Effector memory CD8-positive, alpha-beta T cell (primary cell): ENCODE measurements at places on chromosomes 6 and 20.
A peak's percentile ranks its signal among the peaks of the same experiment; 100 is the strongest.

- H3K4me3 ChIP-seq = no peak overlapping the region
- no peak overlapping the region for H3K27ac ChIP-seq
- peaks cover 20% of the 10 kb centered on the region for H3K27me3 ChIP-seq
- H3K4me1 ChIP-seq = no peaks in the 10 kb centered on the region
- H3K36me3 ChIP-seq = no peaks in the 10 kb centered on the region
These were observed 150.7 kb downstream of the CD24 start for GRCh38 chr6:106823732-106824351.

- peak overlapping the region; percentile 29 for H3K27ac ChIP-seq
- H3K4me1 ChIP-seq = no peaks in the 10 kb centered on the region
- H3K36me3 ChIP-seq = no peaks in the 10 kb centered on the region
- no peak for DNase-seq
These were observed 155.1 kb downstream of the SASH1 start for GRCh38 chr6:148497717-148498116.

- no peak overlapping the region for H3K27ac ChIP-seq
- no peak for DNase-seq
- H3K4me3 ChIP-seq = no peak overlapping the region
- H3K27me3 ChIP-seq = peaks cover 12% of the 10 kb centered on the region
- H3K4me1 ChIP-seq = no peaks in the 10 kb centered on the region
These were observed 52.4 kb downstream of the ELOVL4 start for GRCh38 chr6:79894939-79895338.

GRCh38 chr6:44569931-44570385 lies 182.5 kb downstream of the CDC5L start:
- H3K27me3 ChIP-seq = peaks cover 14% of the 10 kb centered on the region
- no peaks in the 10 kb centered on the region for H3K36me3 ChIP-seq
- no peak for DNase-seq
- H3K4me3 ChIP-seq = no peak overlapping the region

DNA sequence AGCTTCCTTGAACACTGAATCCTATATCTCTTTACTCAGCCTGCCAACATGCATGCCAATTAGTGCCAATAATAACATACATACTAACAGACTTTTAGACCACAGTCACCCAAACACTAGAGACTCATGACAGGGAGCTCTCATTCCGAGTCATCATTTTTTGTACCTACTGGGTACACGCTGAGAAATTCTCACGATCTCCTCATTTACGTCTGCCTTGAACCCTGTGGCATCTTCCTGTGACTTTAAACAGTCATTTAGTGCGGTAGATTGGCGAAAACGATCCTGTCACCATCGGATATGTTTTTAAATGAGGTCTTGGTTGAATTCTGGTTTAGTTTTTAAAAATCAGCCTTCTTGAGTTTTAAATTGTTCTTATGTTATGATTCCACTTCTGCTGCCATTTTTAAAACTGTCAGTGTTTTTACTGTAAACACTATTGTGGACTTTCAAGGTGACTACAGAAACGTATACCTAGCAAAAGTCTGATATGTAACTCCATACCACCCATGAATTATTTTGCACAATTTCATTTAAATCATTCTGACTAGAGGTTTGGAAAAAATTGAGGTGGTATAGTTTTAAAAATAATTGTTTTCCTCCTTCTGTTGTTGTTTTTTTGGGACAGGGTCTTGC lies 275.4 kb downstream of the TSHZ2 start:
- no peak for DNase-seq
- H3K4me3 ChIP-seq = no peak overlapping the region
- peaks cover 67% of the 10 kb centered on the region for H3K27me3 ChIP-seq
- H3K27ac ChIP-seq = no peak overlapping the region
- no peaks in the 10 kb centered on the region for H3K4me1 ChIP-seq

DNA sequence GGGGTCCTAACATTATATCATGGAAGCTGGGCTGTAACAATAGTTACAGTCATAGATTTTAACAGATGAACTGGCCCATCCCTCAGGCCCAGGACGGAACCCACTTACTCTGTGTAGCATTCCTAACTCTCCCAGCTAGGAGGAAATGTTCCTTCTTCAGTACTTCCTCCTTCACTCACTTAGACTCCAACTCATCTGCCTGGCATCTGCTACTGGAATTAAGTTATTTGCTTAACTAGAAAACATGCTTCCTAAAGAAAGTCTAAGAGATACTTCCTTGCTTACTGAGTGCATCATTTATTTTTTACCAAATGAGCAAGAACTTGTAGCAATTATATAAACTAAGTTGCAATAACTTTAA lies 20.5 kb downstream of the GCLC start:
- H3K27ac ChIP-seq = no peak overlapping the region
- no peak for DNase-seq
- H3K4me3 ChIP-seq = no peak overlapping the region
- H3K4me1 ChIP-seq = peaks cover 41% of the 10 kb centered on the region
- H3K36me3 ChIP-seq = peaks cover 4% of the 10 kb centered on the region

DNA sequence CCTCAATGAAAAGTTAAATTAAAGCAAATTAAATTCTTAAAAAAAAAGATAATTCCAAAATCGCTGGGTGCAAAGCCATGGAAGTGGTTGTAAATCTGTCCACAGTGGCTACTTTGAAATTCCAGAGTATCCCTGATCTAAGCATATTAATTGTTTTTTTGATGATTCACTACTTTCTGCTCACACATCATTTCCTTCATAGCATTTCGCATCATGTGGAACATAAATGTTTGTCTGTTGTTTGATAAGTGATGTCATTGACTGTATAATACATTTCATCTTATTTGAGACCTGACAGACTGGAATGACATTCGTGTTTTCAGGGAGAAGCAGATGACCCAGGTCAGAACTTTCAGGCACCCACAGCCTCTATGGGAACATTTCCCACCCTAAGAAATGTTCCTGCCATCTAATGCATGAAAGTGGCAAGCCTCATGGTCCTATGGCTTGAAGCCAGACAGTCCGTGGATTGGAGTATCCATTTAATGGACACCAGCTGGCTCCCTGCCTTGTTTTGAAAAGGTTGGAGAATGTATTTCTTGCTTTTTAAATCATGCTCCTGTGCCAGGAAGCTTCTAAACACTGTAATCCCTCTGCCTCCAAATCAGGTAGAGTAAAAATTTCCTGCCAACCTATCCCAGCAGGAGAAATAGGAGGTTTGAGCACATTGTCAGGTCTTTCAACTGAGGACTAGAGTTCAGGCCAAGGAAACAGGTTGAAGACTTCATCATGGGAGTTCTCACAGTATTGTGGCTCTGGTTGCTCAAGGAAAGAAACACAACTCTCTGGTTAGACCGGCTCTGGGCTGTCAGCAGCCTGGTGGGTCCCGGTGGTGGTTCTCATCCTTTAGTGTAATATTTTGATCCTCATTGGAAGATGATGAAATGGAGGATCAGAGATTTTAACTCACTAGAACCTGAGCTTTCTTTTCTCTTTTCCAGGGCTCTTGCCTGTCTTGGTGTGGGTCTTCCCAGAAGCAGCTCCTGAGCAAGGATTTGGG lies 157.9 kb downstream of the SLC24A3 start:
- no peak overlapping the region for H3K27ac ChIP-seq
- no peak overlapping the region for H3K4me3 ChIP-seq
- H3K27me3 ChIP-seq = no peaks in the 10 kb centered on the region
- H3K4me1 ChIP-seq = no peaks in the 10 kb centered on the region
- H3K36me3 ChIP-seq = peaks cover 5% of the 10 kb centered on the region
- DNase-seq = no peak
